Hippocampal formation (tissue), 2 donors: ENCODE measurements at places on chromosomes 5 and 9.

DNA sequence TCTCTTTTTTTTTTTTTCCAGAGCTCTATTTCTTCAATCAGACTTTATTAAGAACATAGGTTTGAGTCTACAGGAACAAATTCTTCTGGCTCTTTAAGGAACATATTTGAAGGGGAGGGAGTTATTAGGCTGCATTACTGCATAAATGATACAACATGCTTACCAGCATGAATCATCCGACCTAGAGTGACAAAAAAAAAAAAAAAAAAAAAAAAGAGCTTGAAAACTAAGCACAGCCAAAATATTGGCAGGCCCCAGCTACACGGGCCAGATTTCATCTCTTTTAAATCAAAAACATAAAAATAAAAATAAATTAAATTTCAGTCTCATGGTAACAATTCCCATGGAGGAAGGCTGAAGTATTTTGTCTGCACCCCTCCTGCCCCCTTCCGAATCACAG lies 26.3 kb downstream of the MSX2 start:
- no peak for DNase-seq

- DNase-seq = no peak
These were observed 28.3 kb downstream of the ALG2 start for GRCh38 chr9:99193466-99193821.

GRCh38 chr9:117970276-117971050 lies 266.3 kb downstream of the TLR4 start:
- DNase-seq = no peak

- no peak for DNase-seq
These were observed 10.9 kb downstream of the IGIP start for GRCh38 chr5:140136624-140137023.

- no peak for DNase-seq
These were observed 27.6 kb downstream of the ALDH1A1 start for GRCh38 chr9:72925126-72925789.

DNA sequence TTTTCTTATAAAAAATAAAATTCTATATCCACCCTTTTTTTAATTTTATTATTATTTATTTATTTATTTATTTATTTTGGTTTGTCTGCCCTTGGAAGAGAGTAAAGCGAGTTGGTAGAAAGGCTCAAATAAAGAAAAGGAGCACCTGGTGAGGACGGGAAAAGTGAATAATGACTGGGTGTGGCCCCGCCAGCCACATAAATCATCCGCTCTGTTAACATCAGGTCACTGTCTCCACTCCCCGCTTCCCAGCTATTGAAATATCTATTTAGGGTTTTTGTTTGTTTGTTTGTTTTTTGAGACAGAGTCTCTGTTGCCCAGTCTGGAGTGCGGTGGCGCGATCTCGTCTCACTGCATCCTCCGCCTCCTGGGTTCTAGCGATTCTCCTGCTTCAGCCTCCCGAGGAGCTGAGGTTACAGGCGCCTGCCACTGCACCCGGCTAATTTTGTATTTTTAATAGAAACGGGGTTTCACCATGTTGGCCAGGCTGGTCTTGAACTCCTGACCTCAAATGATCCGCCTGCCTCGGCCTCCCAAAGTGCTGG lies 844 bp downstream of the POLR3G start:
- no peak for DNase-seq

- no peak for DNase-seq
These were observed 201.7 kb downstream of the MEF2C start for GRCh38 chr5:88681211-88681803.

DNA sequence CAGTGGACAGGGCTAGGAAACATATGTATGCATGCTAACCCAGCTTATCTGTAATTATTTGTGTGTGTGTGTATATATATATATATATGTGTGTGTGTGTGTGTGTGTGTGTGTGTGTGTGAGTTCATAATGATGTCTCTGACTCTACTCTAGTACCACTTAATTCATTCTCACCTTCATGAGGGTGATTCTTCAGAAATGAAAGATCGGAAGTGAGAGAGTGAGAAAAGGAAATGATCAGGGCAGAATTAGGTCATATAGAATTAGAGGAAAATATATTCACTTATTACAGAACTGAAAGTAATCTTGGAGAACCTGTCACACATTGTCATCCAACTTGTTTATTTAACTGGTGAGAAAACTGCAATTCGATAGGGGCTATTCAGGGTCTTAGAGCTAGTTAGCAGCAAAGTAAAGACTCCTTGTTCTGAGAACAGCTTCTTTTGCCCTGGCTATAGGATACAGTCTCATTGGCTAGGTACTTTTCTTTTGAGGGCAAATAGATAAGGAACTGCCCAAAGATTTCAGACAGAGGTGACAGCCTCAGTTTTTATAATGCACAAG lies 58.8 kb downstream of the C9orf153 start:
- no peak for DNase-seq

GRCh38 chr9:16563446-16563845 lies 307.0 kb downstream of the BNC2 start:
- DNase-seq = no peak

GRCh38 chr5:58241389-58241788 lies 218.5 kb downstream of the PLK2 start:
- no peak for DNase-seq

DNA sequence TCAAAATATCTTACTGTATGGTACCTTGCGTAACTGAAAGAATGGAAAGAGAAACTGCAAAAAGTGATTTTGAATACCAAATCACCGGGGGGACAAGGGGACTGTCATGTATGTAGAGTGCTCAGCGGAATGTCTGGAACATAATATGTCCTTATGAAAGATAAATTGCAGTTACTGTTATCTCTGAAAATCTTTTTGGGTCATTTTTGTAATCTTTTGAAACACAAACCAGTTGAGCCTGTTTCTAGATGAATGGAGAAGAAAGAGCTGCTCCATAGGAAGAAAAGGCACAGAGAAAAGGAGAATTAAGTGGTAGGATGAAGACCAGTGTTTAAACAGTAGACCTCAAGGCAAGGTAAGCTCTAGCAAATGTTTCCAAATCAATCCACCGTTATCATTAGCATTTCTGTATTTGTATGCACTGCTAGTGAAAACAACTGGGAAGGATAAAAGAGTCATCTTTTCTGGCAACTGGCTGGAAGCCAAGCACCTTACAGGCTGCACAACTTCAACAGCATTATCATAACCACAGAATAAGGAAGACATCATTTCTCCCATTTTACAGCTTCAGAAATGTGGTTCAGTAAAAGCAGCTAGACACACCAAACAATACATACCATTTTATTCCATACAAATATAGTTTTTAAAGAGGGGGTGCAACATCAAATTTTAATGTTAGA lies 158.5 kb downstream of the TRPM3 start:
- DNase-seq = no peak

- no peak for DNase-seq
These were observed 143.4 kb downstream of the ATPSCKMT start for GRCh38 chr5:10106285-10106684.

DNA sequence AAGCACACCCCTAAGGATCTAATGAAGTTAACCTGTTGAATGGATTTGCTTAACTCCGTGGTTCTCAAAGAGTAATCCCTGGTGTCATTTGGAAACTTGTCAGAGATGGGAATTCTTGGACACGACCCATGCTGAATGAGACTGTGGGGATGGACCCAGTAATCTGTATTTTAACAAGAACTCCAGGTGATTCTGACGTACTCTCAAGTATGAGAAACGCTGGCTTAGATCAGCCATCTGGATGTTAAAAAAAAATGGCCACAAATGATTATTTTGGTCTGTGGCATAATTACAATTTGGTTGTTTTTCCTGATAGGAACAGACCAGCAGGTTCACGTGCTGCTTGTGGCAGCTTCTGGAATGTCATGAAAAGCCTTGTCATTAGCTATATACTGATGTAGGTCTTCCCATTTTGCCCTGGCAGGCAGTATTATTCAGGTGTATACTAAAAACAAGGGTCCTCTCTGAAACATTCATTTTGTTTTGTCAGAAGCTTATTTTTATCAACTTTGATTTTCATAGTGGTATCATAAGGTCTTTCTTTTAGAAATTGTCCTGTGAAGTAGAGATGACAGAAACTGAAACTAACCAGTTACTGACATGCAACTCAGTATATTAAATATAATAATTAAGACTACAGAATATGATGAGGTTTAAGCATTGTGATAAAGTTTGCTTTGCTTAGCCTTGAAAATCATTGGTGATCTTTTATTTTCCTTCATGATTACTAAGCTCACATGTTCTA lies 15.4 kb downstream of the CPEB4 start:
- no peak for DNase-seq
